ENCODE measurements at places on chromosomes 7 and 10.

- DNase-seq: no peak
These were observed 27.0 kb upstream of the GPR26 start for GRCh38 chr10:123639131-123639530.

DNA sequence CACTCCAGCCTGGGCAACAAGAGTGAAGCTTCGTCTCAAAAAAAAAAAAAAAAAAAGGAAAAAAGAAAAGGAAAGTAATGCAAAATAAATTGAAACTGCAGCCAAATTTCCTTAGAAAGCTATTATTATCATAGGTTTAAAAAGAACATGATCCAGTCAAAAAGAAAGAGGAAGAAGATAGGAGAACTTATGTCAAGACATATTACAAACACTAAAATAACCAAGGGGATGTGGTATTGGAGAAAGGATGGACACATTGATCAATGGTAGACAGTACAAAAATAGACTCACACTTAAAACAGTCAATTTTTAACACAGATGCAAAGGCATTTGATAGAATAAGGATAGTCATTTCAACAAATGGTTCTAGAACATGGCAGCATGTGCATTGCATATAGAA lies 27.3 kb upstream of the PFKP start:
- no peak for DNase-seq

DNA sequence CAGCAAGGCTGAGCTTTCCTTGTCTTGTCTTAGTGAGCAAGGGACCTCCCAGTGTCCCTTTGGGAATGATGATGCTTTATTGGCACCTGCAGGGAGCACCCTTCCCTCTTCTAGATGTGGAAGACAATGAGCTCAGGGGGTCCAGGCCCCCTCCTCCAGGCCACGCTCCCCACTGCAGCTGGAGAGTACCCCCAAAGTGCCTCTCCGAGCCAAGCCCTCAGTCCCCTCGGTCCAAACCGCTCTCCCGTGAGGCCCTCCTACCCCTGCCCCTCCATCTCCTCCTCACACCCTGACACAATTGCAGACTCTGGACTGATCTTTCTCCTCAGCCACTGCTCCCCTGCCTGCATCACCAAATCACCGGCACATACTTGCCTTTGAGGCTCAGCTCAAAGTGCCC lies 16.7 kb downstream of the RBP3 start:
- DNase-seq: no peak

- no peak for DNase-seq
These were observed 20.4 kb downstream of the ITGB8 start for GRCh38 chr7:20350996-20351692.

DNA sequence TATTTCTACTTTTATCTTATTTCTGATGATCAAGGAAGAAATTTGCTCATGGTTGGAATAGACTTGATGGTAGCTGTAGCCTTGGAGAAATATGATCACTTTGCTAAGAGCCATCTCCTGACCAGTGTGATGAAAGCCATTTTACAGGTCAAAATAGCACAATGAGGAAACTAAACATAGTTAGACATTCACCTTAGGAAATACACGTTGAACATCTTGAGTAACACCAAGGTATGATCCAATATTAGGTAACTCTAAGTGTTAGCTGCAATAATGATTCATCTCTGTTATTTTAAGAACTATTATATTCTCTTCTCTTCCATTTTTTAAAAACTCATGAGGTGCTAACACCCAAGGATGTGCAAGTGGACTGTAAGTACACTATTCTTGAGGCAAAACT lies 328.0 kb downstream of the PLXDC2 start:
- no peak for DNase-seq

- peak; percentile 28 for DNase-seq
These were observed 43.8 kb downstream of the CYTH3 start for GRCh38 chr7:6228361-6229229.

GRCh38 chr10:71465551-71466252 lies 69.0 kb downstream of the CDH23 start:
- no peak for DNase-seq

DNA sequence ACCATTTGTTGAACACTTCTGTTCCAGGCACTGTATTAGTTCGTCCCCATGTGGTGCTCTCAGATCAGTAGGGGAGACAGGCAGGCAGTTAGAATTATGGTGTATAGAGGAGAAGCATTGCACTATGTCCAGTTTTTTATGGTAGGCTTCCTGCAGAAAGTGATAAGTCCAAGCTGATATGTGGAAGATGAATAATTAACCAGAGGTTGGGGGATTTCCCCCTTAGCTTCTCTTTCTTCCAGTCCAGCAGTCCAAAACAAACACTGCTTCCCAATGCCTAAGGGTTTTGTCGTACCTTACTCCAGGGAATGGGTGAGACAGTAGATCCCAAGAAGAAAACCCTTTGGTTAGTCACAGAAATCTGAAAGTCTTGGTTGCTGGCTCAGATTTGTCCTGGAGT lies 19.2 kb downstream of the HIF1AN start:
- no peak for DNase-seq

Data from neural crest cell (in vitro differentiated cells).